CD4-positive, alpha-beta T cell (primary cell): ENCODE measurements at places on chromosomes 7 and 10.

DNA sequence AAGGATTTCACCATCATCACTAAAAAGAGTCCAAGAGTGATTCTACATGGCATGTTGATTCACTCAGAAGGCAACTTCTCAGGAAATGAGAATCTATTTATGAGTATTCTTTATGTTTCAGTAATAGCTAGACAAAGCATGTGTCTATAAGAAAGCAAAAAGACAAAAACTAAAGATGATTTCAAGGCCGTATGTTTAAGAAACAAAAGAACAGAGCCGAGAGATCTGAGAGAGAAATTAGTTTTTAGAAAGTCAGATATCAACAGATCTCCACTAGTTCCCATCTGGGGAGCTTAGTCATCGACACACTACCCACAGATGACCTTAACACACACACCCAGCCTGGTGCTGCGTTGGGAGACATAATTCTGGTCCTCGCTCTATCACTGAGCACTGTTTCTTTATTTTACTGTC, 21.0 kb downstream of the PIP4K2A start:
- DNase-seq: peak; percentile 45

DNA sequence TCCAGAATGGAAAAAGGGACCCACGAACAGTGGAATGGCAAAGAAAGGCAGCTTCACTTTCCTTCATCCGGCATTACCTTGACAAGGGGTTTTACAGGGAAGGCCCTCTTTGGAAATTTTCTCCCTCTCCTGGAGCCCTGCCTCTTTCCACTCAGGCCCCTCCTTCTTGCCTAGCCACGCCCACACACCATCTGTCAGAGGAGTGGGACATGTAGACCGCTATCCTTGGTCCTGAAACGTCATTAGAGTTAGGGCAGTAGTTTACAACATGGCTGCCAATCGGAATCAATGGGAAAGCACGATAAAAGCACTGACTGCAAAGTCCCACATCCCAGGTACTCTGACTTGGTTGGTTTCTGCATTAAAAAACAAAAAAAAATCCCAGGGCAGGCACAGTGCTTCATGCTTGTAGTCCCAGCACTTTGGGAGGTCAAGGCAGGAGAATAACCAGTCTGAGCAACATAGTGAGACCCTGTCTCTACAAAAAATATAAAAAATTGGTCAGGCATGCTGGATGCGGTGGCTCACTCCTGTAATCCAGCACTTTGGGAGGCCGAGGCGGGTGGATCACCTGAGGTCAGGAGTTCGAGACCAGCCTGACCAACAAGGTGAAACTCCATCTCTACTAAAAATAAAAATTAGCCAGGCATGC, 96.4 kb downstream of the MARCHF5 start:
- DNase-seq: no peak

- no peak for DNase-seq
These were observed 17.2 kb downstream of the STAMBPL1 start for GRCh38 chr10:88896994-88897853.

GRCh38 chr7:142891490-142892082, 6.0 kb upstream of the TRPV6 start:
- no peak for DNase-seq

GRCh38 chr7:13850185-13850752, 139.2 kb downstream of the ETV1 start:
- peak; percentile 85 for DNase-seq

- DNase-seq: peak; percentile 11
These were observed 219.3 kb downstream of the DNAJB6 start for GRCh38 chr7:157555944-157556641.

DNA sequence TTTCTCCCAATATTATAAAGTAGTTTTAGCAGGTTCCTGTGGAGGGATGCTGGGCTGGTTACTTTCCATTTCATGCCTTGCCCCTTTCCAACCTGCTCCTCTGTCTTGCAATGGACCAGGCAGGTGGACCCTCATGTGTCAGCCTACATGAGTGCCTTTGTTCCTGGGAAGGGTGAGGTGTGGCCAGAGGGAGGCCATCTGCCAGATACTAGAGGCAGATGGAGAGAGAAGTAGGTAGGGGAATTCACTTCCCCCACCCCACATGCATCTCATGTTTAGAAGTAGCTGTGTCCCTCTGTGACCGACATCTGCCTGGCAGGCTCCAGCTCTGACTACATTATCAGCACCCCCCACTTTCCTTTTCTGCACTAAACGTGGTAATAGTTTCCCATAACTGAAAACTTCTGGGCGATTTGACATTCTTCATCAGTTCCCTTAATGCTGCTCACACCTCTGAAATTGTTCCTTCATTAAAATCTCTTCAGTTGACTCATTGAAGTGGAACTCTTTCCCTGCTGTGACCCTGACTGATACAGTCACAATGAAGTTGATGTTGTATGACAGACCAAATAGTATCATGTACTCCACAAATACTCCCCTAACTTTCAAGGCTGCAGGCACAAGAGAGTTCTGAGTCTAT, 396.3 kb upstream of the FZD8 start:
- no peak for DNase-seq

- no peak for DNase-seq
These were observed 132.6 kb upstream of the PDLIM1 start for GRCh38 chr10:95423164-95424005.

DNA sequence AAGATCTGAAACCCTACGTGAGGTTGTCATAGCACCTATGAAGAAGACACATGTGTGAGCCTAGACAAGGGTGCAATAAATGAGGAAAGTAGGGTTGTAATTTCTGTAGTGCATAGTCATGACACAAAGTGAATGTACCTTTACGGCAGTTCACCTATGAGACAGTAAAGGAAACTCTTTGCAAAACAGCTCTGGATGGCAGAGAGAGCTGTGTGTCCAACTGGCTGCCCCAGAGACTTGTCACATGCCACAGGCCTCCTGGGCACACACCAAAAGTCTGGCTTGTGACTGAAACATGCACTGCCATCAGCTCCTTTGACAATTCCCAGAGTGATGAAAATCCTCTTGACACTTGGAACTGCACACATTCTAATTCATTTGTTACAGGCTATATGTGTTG, 90.7 kb upstream of the NAMPT start:
- DNase-seq: no peak

DNA sequence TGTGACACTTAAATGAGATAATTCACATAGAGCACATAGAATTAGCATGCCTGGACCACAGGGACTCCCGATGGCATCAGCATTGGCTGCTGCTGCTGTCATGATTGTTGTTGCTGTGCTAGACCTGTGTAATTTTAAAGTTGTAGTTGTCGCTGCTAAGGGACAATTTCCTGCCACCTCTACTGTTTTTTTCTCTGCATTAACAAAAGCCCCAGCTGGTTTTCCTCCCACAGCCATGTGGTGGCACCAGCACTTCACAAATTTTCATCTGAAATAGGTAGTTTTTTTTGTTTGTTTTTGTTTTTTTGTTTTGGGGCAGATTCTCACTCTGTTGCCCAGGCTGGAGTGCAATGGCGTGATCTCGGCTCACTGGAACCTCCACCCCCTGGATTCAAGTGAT, 25.4 kb upstream of the PRXL2A start:
- peak; percentile 47 for DNase-seq

DNA sequence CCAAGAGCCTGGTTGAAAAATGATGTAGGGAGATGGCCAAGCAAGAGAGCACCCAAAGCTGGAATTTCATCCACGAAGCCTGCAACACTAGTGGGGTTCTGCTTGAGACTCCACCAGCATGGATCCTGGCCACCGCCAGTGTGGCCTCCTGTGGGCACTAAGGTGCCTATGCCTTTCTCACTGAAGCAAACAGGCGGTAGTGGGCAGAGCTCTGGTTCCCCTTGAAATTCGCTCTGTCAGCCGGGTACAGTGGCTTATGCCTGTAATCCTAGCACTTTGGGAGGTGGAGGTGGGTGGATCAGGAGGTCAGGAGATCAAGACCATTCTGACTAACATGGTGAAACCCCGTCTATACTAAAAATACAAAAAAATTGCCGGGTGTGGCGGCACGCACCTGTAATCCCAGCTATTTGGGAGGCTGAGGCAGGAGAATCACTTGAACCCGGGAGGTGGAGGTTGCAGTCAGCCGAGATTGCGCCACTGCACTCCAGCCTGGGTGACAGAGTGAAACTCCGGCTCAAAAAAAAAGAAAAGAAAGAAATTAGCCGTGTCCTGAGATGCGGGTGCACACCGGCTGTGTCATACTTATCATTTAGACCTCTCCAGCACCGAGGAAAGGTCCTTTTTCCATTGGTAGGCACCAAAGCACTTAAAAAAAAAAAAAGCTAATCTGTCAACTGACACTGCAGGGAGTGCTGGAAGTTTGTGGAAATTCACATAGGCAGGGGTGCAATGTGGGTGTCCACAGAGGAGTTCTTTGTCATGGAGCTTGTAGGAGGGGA, 28.3 kb downstream of the CCM2 start:
- DNase-seq: no peak

DNA sequence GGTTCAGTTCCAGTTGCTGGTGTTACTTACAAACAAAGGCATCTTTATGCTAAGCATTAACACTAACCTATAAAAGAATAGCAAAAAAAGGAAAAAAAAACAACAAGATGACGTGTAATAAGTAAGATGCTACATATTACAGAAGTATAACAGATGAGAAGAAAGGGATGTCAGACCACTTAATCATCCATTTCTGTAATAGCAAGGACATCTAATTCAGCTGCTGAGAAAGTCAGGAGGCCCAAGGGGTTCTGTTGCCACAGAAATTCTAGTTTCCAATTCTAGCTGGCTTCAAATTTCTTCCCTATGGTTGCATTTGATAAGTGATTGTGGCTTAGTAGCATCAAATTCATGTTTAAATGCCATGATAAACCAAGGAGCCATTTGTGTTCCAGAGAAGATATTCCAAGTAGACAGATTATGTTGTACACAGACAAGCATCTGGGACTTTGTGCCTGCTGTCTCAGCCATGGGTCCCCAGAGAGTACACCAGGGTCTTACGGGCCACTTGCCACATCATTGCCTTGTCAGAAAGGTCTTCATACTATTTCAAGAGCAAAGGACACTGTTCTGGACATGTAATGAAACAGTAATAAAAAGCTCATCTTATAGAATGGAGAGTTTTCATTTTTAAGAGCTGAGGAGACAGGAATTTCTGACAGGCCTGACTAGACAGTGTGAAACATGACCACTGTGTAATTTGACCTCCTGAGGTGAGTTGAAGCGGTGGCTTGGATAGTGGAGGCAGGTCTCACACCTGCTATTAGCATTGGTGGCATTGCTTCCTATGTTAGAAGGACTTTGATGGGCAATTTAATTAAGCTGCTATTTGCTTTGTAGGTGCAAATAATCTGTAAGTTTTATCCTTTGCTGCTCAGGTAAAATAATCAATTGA, 4.2 kb upstream of the ASB4 start:
- no peak for DNase-seq

- DNase-seq: no peak
These were observed 129.4 kb downstream of the WDR11 start for GRCh38 chr10:120980279-120981255.

DNA sequence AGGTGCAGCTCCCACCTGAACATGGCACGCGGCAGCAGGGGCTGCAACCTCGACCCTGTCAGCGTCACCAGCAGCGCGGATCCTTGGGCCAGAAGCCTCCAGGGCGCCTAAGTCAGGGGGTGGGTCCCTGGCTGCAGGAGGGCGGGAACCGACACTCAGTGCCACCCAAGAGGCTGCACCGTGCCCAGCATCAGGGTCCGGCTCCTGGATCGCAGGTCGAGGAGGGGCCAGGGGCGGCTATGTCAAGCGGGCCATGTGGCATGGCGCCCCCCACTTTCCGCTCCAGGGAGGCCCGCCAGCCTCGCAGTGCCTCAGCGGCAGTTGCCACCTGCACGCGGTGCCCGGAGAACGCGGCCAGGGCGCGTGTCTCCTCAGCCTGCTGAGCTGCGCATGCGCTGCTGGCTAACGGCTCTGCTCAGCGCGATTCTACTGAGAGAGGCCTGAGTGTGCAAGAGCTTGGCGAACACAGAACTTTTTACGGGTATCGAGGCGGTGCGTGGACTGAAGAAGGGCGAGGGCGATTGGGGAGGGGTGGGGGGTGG, at the start of gene ANKRD30A:
TSS of gene ANKRD30A (plus strand) at position 408 of the 542 bp plus-strand sequence. CDS start 190 bp downstream, outside the sequence.
- DNase-seq: no peak

GRCh38 chr10:130877126-130877525, 434.4 kb downstream of the TCERG1L start:
- DNase-seq: no peak

DNA sequence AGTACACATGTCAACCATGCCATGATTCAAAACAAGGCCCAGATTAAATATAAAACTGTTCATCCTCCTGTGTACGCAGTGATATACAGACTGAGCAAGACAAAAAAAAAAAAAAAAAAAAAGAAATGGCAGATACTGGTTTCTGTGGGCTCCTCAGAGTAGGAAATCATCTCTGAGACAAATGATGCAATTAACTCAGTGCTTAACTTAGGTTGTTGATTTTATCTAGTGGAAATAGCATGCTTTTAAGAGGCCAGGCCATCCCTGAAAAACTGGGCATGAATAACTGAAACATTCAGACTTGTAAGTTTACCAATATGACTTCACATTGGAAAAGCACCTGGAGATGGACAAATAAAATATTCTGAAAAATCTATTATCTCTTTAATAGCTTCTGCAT, 69.0 kb downstream of the DKK1 start:
- no peak for DNase-seq

DNA sequence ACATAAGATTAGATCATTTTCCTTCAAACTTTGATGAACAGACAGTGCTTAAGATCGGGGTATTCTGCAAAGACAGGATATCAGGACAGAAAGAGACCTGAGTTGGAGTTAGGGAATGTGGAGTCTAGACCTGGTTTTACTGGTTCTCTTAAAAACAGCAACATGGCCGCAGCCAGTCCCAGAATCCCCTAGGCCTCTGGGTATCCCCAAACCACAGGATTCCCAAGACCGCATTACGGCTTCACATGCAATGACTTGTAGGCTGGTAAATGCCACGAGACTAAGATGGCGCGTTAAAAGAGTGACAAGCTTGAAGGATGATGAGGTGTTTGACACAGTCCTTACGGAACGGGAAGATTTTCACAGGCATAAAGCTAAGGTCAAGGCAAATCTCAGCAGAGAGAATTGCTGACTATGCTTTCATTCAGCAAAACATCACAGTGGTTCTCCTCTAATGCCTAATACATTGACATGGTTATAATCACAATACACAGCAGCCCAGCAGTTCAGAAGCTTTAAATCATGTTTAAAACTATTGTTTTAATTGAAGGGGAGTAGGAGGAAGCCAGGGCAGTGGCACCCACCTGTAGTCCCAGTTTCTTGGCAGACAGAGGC, 32.9 kb downstream of the MPP7 start:
- no peak for DNase-seq

GRCh38 chr10:122331615-122332446, 42.7 kb upstream of the PLEKHA1 start:
- no peak for DNase-seq

- DNase-seq: no peak
These were observed 32.1 kb downstream of the CELF2 start for GRCh38 chr10:11049806-11050205.

- DNase-seq: no peak
These were observed 118.8 kb downstream of the KMT2E start for GRCh38 chr7:105132835-105133234.

DNA sequence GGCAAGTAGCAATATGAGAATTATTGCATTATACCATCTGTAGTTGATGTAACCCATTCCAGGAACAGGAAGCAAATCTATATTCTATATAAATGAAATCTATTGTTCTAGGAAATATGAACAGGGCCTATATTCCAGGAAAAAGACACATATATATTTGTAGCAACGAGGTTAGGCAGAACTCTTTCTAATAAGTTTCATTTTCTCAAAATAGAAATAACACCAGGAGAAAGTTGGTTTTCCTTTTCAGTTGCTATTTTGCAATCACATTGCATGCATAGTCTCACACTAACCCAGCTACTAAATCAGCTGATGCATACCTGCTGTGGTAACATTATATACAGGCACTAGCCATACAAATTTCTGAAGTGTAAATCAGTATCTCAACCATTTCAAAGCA, 6.2 kb upstream of the IFIT2 start:
- no peak for DNase-seq
